ENCODE measurements at places on chromosomes 13 and 19.

- no peak for DNase-seq
Measured at GRCh38 chr13:40895227-40896184, 106.1 kb downstream of the SLC25A15 start.

GRCh38 chr13:40408602-40409001 is 257.8 kb downstream of the FOXO1 start:
- DNase-seq: no peak

DNA sequence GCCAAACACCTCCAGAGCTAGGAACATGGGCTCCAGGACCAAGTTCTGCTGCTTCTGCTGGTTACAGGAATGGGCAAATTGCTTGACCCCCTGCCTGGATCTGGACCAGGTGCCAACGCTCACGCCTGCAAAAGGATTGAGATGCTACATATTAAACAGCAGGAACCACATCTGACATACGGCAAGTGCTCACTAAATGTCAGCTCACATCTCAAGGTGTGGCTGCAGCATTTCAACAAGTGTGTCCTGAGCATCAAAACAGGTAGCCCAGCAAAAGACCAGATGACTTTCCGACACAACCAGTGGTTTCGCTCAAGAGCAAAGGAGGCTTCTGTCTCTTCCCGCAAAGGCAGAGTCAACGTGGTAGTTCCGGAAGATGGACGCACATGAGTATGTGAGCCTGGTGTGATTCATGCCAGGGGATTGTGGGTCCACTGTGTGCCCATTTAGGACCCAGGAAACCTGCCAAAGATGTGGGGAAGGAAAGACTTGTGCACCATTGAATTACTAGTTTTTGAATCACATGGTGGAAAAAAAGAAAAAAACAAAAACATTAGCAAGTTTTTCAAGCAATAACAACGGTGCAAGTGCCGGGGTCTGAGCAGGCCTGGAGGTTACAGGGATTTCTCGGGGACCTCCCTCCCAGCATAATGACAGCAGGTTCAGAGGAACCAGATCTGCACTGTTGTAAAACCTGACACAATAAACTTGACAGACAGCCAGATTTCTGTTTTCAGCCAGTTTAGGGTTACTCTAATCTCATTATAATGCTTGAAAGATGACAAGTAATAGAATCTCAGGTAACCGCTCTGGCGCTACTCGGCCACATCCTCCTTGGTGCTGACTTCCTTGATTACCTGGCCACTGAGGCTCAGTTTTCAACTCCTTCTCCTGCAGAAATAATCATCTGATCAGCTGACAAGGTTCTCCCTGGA is 77.9 kb downstream of the SOX1 start:
- DNase-seq: no peak

DNA sequence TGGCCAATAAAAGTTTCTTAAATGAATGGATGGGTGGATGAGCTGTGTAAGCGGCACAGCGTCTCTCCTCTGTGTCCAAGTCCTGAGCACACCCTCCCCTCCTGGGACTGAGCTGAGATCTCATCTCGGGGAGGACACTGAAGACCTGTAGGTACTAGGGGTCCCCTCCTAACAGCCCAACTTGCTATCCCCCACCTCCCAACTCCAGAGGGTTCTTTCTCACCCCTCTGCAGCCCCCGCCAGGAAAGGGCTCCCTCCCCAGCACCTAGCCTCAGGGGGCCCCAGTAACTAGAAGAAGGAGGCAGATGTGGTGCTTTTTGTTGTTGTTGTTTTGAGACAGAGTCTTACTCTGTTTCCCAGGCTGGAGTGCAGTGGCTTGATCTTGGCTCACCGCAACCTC is 1.1 kb upstream of the NANOS3 start:
- no peak for DNase-seq

DNA sequence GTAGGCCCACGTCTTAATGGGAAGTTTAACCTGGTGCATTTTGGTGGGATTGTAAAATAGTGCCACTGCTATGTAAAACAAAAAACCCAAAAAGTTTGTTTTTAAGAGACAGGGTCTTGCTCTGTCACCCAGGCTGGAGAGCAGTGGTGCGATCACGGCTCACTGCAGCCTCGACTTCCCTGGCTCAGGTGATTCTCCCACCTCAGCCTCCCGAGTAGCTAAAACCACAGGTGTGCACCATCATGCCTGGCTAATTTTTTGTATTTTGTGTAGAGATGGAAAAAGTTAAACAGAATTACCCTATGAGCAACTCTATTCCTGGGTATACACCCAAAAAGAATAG is 820 bp upstream of the REXO1 start:
- DNase-seq: no peak

- DNase-seq: no peak
Measured at GRCh38 chr13:62035981-62036380, 620.3 kb upstream of the PCDH20 start.

DNA sequence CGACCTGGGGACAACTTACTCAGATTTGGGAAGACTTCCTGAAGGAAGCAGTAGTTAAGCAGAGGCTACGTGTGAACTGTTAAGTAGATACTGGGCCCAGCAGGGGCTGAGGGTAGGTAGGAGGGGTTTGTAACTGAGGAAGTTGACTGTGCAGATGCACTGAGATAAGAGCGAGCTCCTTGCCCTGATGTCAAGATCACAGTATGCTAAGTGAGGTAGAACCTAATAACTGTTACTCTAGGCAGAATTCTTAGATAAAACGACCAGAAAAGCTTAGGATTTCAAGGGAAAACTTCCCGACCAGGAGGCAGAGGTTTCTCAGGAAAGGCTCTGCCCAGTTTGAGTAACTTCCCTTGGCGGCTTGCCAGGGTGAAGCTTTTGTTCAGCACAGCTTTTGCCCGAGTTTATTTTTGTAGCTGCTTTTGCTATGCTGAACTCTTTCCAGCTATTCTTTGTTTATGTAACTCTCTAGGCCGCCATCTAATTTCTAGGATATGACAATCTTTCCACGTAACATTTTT is 632.1 kb downstream of the DIAPH3 start:
- no peak for DNase-seq

DNA sequence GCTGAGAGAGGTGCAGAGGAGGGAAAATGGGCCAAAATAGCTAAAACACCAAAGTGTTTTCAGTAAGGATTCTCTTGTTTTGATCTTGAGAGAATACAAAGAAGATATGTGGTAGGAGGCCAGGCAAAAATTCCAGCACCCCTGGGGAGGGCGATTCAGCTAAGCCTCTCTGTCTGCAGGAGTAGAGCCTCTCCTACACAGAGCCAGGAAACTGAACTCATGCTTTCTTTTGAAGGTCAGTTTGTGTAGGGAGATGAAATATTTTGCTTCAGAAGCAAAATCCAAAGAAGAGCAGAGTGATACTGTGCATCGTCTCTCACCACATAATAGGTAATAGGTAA is 565.0 kb downstream of the FGF9 start:
- DNase-seq: no peak

GRCh38 chr19:56670961-56671612 is 470 bp downstream of the ZNF835 start:
- no peak for DNase-seq

GRCh38 chr13:29500386-29500785 is 95.1 kb downstream of the SLC7A1 start:
- no peak for DNase-seq

DNA sequence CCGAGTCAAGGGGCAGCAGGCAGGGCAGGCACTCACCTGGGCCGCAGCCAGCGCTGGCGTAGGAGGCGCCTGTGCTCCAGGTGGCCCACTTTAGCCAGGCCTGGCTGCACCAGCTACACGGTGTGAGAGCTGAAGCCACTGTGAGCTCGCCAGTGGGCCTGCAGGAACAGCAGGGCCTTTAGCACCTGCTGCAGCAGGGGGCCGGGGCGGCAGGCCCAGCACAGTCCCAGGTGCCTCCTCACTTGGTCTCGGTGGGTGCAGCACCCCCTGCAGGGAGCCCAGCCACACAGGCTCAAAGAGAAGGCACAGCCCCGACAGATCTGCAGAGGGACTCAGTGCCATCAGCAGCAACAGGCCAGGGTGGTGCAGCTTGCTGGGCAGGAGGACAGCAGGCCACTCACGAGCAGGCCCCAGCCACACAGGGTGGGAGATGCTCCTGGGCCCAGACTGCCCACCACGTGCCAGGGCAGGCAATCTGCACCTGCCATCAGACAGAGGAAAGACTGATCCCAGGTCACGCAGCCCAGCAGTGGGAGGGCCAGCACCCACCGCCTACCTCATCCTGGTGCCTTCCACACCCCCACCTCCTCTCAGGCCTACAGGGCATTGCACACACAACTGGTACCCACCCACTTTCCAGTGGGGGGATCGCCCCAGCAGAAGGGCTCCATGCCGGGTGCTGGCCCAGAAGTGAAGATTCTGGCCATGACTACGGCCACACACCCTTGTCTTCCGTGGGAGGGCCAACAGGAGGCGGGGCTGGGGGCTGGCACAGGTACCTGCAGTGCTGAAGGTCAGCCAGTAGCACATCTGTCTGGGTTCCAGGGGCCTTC is 15.8 kb downstream of the ARHGAP33 start:
- no peak for DNase-seq

GRCh38 chr13:111492958-111493357 is 172.5 kb downstream of the TEX29 start:
- no peak for DNase-seq

GRCh38 chr13:22497991-22498780 is 682.6 kb upstream of the SGCG start:
- no peak for DNase-seq

GRCh38 chr13:21240586-21240985 is 64.1 kb downstream of the MRPL57 start:
- no peak for DNase-seq

DNA sequence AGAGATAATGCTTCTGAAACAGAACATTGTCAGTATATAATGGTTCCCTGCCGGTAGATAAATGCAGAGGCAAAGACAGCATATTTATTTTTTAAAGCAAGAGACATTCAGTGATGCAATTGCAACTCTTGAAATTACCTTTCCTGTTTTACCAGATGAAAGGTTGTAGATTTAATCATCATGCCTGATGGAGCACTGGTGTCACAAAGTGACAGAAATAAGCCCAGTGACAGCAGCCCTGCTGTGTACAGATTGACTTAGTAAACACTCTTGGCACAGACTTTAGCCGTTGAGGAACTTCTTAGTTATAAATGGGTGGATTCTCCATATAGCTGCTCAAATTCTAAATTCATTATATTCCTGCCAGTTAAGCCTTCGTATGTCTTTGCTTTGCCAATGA is 172.5 kb downstream of the ITGBL1 start:
- DNase-seq: peak; percentile 8

DNA sequence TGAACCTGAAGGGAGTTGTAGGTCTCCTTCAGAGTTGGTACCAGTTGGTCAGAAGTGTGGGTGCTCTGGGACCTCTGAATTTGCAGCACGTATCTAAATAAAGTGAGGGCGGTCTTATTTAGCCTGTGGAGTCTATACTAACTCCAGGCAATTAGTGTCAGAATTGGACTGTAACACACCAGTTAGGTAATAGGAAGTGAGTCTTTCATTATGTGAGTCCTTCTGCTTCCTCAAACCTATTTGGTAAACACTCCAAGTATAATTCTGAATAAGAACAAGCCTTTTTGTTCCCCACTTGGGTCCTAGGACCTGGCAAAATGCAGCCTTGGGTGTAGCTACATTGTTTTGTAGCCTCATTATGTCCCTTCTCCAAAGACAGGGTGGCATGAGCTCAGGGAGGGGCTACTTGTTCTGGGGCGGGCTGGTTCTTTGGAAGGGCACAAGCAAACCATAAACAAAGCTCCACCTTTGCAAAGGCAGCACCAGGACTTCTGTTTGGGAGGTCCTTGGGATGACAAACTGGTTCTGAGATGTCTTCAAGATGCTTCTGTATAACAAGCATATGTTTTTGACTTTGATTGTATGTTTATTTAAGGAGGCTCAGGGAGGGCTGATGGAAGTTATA is 418.0 kb downstream of the ZNF536 start:
- no peak for DNase-seq

DNA sequence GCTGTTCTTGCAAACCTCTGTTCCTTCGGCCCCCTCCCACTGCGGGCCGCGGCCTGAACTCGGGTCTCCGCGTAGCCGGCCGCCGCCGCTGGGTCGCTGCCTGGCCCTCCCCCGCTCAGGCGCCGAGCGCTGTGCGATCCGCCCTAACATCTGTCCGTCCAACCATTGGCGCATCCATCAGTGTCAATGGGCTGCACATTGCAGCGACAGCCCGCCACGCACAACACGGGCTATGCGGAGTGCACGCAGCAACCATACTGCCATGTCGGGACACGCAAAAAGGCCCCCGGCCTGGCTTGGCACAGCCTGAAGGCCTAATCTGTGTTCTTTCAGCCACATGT is 2.6 kb upstream of the TSHZ3 start:
- DNase-seq: no peak

GRCh38 chr19:30634996-30635975 is 263.1 kb downstream of the ZNF536 start:
- no peak for DNase-seq

DNA sequence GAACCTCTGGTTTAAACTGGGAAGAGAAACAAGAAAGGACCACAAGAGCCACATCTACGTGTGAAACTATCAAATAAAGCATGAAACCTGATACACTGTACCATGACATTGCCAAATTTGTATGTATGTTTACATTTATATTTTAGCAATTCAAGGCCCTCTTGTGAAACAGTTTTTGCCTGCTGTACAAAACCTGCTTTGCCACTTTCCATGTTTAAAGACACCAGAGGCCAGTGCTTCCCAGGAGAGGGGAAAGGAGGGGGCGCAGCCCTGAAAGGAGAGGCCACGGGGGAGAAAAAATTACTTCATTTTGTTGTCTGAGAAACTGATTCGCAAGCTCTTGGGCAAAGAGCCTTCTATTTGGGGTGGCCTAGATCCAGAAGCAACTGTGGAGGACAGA is 124.8 kb downstream of the DCLK1 start:
- no peak for DNase-seq

GRCh38 chr19:44620667-44621066 is 7.3 kb downstream of the IGSF23 start:
- no peak for DNase-seq

GRCh38 chr13:31074756-31075155 is 86.9 kb downstream of the HSPH1 start:
- DNase-seq: no peak

DNA sequence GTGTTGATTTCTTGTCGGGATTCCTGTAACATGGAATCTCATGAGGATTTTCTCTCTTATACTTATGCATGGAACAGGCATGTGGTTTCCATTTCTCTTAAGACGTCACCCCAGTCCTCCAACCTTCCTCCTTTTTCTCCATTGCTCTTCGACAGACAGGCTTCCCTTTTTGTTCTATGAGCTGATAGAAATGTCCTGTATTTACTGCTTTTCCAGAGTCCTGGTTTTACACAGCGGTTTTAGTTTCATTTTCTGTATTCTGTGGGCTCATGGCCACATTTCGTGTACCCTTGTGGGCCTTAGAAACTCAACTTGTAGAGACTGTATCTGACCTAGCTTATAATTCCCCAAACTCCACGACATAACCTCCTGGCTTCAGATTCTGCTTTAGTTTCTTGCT is 113.1 kb downstream of the PAN3 start:
- no peak for DNase-seq

- no peak for DNase-seq
Measured at GRCh38 chr13:34964558-34964957, 22.5 kb downstream of the NBEA start.

Measured in T-helper 2 cell treated with Interferon-gamma antibody and Interleukin-4, amounts not matched to agents 5 μg/mL and 100 μg/mL, for 36 hours (primary cell).